ENCODE measurements at places on chromosomes 3 and 15. TPM values are rescaled to one million over a fixed set of nuclear protein-coding genes. Genes with fewer than 3 reads are reported as not detected.

- H3K4me3 ChIP-seq = no peak overlapping the region
- no peak for DNase-seq
- no peaks in the 10 kb centered on the region for H3K4me1 ChIP-seq
- peaks cover 11% of the 10 kb centered on the region for H3K36me3 ChIP-seq
These were observed 32.9 kb upstream of the UTS2B start for GRCh38 chr3:191363221-191363620.

DNA sequence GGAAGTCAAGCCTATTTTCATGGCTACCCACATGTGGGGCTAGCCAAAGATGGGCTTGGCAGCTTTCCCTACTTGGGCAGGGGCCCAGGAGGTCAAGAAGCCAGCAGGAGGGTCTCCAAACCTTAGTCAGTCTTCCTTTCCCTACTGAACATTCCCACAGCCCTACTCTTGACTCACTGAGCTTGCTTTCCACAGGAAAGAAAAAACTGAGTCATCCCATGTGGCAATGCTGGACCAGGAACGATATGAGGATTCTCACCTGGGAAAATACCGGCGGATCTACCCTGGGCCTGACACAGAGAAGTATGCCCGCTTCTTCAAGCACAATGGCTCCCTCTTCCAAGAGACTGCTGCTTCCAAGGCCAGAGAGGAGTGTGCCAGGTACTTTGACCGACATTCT, 3.7 kb upstream of the NGRN start:
- no peak overlapping the region for H3K4me3 ChIP-seq
- no peaks in the 10 kb centered on the region for H3K36me3 ChIP-seq
- no peaks in the 10 kb centered on the region for H3K27me3 ChIP-seq
- no peak overlapping the region for H3K27ac ChIP-seq
- H3K4me1 ChIP-seq = no peaks in the 10 kb centered on the region

GRCh38 chr15:78358102-78358870, 18.1 kb downstream of the CRABP1 start:
- H3K27me3 ChIP-seq = no peaks in the 10 kb centered on the region
- H3K4me3 ChIP-seq = no peak overlapping the region
- H3K27ac ChIP-seq = no peak overlapping the region
- H3K36me3 ChIP-seq = no peaks in the 10 kb centered on the region

DNA sequence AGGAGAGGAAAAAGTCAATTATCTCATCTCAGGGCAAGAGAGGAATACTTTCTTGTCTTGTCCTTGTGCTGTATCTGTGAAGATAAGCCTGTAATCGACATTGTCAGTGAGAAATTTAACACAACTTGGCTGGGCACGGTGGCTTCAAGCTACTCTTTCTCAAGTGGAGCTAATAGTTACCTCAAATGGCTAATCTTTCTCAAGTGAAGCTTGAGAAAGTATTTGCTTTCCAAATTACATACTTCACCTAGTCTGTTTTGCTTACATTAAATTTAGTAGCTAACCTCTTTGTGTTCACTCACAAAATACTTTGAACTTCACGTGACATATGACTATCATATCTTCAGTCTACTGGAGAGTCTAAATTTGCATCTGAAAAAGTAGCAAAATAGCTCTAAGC, 48.3 kb upstream of the B3GALNT1 start:
- H3K27me3 ChIP-seq = no peaks in the 10 kb centered on the region
- DNase-seq = no peak
- H3K4me3 ChIP-seq = no peak overlapping the region
- H3K27ac ChIP-seq = no peak overlapping the region
- H3K4me1 ChIP-seq = no peaks in the 10 kb centered on the region
- no peaks in the 10 kb centered on the region for H3K36me3 ChIP-seq

Gene GP9
- total RNA-seq = not detected

- no peak overlapping the region for H3K4me3 ChIP-seq
- no peaks in the 10 kb centered on the region for H3K4me1 ChIP-seq
- no peaks in the 10 kb centered on the region for H3K36me3 ChIP-seq
- no peaks in the 10 kb centered on the region for H3K27me3 ChIP-seq
- DNase-seq = no peak
These were observed 518.9 kb downstream of the TUSC7 start for GRCh38 chr3:117228466-117228865.

DNA sequence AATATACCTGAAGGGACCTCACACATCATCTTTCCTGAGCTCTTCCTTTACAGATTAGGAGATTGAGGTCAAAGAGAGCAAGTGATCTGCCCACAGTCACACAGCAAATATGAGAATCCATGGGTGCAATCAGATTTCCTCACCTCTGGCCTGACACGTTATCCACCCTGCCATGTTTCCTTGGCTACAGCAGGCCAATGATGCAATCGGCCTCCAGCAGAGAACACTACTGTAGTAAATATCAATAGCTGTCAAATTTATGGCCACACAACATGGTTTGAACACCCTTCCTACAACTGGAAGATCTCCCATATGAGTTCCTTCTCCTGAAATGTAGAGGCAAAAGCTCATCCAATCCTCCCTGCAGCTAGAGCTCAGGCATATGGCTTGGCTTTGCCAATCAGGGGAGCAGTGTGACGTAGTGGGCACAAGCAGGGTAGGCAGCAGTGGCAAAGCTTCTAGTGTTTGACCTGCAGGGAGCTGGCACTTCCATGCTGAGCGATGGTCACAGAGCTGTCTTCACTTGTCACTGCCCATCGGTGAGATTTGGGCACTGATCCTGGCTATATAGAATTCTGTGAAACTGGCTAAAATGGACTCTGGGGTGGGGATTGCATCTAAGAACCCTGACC, 271.3 kb downstream of the TJP1 start:
- H3K4me1 ChIP-seq = no peaks in the 10 kb centered on the region
- H3K27ac ChIP-seq = no peak overlapping the region
- no peak overlapping the region for H3K4me3 ChIP-seq
- H3K36me3 ChIP-seq = no peaks in the 10 kb centered on the region
- no peak for DNase-seq
- no peaks in the 10 kb centered on the region for H3K27me3 ChIP-seq

DNA sequence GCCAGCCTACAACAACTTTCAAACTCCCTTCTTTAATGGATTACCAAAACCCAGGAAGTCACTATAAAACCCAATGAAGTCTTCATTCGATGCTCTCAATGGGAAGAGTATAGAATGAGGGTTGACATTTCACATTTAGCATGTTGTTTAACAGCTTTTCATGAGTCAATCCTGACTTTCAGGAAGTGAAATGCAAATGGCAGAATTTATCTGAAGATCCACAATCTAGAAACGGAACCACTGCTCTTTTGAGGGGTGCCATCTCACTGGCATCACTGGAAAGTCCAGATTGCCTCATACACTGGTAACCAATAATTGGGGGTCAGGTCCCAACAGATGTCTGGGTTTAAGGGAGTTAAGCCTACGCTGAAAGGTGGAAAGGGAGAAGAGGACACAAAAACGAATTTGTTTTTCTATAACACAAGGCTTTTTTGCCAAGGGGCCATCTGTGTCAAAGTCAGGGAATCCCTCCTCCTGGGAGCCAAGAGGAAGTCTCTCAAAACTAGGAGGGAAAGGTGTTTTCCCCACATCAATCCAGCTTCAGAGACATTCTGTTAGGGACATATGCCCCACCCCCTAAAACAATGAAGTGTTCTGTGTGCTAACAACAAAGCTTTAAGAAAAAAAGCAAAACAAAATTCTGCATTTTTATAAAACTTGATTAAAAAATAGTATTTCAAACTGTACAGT, 12.0 kb upstream of the ATP1B3 start:
- H3K27ac ChIP-seq = no peak overlapping the region
- no peaks in the 10 kb centered on the region for H3K27me3 ChIP-seq
- DNase-seq = no peak
- no peaks in the 10 kb centered on the region for H3K36me3 ChIP-seq
- no peaks in the 10 kb centered on the region for H3K4me1 ChIP-seq

Gene OSBPL10
- total RNA-seq = 47.9 TPM

Gene CPOX
- 19.4 TPM for total RNA-seq

GRCh38 chr3:110378481-110378880, 693.1 kb upstream of the NECTIN3 start:
- no peaks in the 10 kb centered on the region for H3K36me3 ChIP-seq
- DNase-seq = no peak
- H3K4me1 ChIP-seq = no peaks in the 10 kb centered on the region
- H3K4me3 ChIP-seq = no peak overlapping the region

DNA sequence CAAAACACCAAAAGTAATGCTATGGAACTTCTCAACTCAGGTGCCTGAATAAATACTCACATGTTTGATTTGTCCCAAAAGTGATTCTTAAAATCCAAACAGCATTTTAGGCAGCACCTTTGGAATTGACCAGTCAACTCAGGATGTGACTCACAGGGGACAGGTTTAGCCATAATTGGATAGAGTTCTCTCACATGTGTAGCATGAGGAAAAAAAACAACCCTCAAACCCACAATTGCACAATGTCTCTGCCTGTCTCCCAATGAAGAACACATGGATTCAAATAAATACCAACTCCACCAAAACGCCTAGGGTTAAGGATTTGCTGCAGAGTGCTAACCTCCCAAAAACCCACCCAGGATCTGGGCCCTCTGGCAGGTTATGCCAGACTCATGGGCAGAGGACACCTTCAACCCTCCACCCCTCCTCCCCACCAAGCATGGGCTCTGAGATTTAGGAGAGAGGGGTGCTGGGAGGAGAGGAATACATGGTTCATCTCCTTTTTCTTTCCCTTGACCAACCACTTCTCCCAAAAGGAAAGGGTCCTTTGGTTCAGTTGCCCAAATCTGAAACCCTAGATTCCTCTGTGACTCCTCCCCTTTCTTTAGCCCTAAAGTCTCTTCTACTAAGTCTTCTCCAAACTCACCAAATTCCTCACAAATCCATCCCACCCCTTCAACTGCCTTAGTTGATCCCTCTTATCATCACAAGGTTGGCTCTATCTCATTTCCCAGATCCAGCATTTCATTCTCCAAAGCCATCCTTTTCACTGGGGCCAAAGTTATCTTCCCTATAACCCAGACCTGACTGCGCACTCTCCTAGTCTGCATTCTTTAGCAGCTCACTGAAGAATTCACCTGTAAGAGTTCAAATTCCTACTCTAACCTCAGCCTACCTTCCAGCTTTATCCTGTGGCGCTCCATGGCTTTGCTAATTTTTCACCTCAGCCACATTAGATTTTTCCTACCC, 7.7 kb downstream of the RYK start:
- H3K36me3 ChIP-seq = no peaks in the 10 kb centered on the region
- no peak overlapping the region for H3K27ac ChIP-seq
- H3K27me3 ChIP-seq = no peaks in the 10 kb centered on the region
- H3K4me3 ChIP-seq = no peak overlapping the region

GRCh38 chr15:32134842-32135241, 104.5 kb downstream of the CHRNA7 start:
- no peaks in the 10 kb centered on the region for H3K36me3 ChIP-seq
- no peak overlapping the region for H3K4me3 ChIP-seq

Gene OR4F6
- total RNA-seq = not detected
